ENCODE measurements at places on chromosomes 12 and 14.

DNA sequence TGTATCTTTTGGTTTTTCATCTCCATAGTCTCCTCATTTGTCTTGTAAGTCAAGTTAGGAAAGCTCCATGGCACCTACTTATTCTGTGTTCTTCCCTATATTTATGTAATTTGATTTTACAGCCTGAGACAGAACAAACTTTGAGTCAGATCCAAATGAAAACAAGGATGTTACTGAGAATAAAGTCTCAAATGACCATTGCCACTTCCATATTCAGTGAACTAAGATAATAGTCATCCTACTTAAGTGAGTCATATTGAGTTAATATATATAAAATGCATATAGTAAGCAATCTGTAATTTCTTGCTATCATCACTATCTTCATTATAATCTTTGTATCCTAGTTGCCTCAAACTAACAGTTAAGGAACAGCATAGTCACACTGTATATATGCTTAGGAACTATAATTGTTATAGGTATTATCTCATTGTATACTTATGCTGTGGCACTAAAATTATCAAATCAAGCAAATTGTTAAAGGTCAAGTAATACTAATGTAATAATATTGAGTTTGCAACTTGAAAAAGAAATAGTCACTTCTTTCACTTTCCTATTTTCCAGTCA lies 30.8 kb downstream of the TMTC3 start:
- no peak for DNase-seq

DNA sequence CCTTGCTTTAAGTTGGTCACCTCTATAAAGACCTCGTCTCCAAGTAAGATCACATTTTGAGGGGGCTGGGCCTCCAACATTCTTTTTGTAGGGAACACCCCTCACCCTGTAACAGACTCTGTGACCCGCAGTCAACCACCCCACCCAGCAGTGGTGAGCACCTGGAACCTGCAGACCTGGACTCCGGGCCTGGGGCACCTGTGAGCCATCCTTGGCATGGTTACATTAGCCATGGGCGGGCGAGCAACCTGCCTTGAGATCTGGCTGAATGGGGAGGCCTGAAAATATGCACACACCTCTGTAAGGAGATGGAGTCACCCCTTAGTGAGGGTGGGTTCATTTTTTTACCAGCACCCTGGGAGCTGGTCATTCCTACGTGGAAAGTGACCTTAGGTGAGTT lies 95.3 kb downstream of the RIMBP2 start:
- DNase-seq, result no peak

DNA sequence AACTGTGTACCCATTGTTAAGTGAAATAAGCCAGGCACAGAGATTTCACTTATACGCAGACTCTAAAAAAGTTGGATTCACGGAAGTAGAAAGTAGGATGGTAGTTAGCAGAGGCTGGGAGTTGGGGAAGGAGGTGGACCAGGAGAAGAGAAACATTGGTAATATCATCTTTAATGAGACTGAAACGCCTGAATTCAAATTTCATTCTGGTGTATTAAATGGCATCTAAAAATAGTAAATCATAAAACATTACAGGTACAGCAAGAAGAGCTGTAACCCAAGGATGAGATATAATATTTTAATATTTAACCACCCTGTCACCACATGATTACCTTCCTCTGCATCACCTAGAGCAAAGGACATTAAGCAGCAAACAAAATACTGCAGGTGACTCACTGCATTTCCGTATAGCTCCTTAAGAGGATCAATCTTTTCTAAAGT lies 99.4 kb downstream of the EPS8 start:
- no peak for DNase-seq

DNA sequence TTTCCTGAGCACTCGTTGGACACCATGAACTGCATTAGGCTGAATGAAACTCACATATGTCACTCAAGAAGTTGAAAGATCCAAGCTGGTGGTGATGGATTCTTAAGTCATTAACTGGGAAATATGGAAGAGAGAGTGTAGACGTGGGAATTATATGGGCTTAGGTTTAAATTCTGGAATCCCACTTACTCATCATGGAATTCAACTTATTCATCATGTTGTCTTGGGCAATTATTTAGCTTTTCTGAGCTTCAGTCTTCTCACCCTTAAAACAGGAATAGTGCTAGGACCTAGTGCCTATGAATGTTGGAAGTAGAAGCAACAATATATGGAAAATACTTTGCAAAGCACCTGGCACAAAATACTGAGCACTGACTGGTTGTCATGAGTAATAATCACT lies 292.4 kb upstream of the TBX3 start:
- DNase-seq, result no peak

DNA sequence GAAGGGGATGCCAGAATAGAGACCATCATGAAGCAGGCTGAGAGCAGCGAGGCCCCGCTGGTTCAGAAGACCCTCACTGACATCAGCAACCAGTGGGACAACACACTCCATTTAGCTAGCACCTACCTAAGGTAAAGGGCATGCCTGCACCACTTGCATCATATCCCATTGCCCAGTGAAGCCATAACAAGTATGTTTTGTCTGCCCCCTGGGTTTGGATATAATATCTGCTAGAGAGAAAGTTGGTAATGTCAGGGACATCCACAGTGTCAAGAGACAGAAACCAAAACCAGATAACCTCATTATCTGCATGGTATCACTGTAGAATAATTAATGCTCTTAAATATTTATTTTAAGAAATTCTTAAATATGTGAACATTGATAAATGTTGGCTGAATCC lies 173.8 kb downstream of the SYNE2 start:
- DNase-seq, result no peak

DNA sequence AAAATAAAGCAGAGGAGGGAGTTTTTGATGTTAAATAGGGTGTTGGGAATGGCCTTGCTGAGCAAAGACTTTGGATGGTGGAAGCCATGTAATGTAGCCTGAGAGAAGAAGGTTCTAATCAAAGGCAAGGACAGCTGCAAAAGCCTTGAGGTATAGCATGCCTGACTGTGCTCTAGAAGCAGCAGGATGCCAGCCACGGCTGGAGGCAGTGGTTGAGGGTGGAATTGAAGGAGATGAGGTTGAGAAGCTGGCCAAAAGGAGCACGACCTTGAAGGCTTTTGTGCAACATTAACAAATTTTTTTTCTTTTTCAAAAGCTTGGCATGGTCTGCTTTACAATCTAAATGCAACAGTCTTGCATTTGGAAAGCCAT lies 42.3 kb upstream of the CSRP2 start:
- no peak for DNase-seq

GRCh38 chr12:83130178-83130577 lies 443.5 kb downstream of the TMTC2 start:
- DNase-seq, result no peak

- no peak for DNase-seq
Observed at GRCh38 chr14:63371033-63371432, 52.3 kb upstream of the GPHB5 start.

- DNase-seq, result no peak
Observed at GRCh38 chr12:116803013-116803736, 65.1 kb downstream of the RNFT2 start.

- no peak for DNase-seq
Observed at GRCh38 chr14:101599234-101599885, 38.1 kb downstream of the DIO3 start.

DNA sequence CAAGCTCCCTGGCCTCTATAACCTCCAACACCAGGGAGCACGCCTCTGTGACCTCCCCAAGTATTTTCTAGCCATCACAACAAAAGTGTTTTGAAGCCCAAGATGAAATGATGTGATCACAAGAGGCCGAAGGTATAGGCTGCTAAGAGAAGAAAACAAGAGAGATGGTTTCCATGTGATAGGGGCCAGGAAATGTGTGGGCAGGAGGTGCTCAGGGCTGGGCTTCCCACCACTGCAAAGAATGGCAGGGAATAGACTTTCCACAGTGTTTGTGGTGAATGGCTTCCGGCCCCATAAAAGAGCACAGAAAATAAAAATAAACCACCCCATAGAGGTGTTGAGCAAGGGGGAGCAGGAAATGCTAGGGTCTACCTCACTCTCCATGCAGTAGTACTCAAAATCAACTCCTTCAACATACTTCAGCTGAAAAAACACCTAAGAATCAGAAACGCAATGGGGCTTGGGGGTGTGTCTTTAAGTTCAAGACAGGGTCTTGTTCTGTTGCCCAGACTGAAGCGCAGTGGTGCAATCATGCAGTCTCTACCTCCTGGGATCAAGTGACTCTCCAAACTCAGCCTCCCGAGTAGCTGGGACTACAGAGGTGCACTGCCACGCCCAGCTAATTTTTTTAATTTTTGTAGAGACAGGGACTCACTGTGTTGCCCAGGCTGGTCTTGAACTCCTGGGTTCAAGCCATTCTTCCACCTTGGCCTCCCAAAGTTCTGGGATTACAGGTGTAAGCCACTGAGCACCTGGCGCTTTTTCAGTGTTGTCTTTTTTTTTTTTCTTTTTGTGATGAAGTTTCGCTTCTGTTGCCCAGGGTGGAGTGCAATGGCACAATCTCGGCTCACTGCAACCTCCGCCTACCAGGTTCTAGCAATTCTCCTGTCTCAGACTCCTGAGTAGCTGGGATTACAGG lies 27.1 kb downstream of the DAD1 start:
- DNase-seq, result no peak

GRCh38 chr12:105616971-105617540 lies 286.6 kb downstream of the C12orf75 start:
- DNase-seq, result no peak

- no peak for DNase-seq
Observed at GRCh38 chr12:79691511-79692248, 916 bp upstream of the PAWR start.

- no peak for DNase-seq
Observed at GRCh38 chr12:25480145-25480544, 72.9 kb downstream of the LMNTD1 start.

- no peak for DNase-seq
Observed at GRCh38 chr12:51630986-51631385, 40.0 kb downstream of the SCN8A start.

DNA sequence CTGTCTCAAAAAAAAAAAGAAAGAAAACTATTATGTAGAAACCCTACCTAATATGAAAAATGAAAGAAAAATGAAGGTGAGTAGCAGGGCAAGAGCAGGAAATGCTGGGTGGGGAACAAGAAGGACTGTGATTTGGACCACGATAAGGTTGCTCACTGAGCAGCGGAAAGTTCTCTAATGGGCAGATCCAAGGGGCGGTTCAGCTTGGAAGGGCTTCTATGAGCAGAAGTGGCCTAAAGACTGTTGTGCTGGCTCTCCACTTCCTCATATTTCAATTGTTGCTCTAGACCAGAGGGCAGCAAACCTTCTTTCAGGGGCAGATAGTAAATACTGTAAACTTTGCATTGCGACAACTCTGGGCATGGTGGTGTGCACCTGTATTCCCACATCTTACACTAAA lies 16.3 kb upstream of the NFYB start:
- DNase-seq, result no peak

All from activated CD4-positive, CD25-positive, alpha-beta regulatory T cell (primary cell).